Fibroblast of skin of left quadriceps (primary cell): ENCODE measurements at places on chromosomes 7 and 10.

GRCh38 chr10:86691333-86692022, 23.2 kb downstream of the LDB3 start:
- DNase-seq, result no peak

- no peak for DNase-seq
Measured at GRCh38 chr10:122050311-122050710, 61.3 kb downstream of the TACC2 start.

- no peak for DNase-seq
Measured at GRCh38 chr10:70035531-70035930, 17.1 kb upstream of the MACROH2A2 start.

DNA sequence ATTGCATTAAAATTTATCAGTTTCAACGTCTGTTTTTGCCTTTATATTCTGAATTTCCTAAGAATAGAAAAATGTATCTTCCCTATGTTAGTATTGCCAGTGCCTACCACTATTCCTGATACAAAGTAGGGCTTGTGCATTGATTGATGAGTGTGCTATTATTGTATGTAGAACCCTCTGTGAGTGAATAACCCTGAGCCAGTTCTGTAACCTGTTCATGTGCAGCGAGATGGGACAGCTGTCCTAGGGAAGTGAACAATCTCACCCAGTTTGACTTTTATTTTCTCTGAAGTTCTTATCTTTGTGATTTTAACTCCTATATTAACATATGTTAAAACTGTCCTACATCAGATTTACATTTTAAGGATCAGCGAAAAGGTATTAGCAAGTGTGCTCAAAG, 178.4 kb upstream of the ADO start:
- DNase-seq, result no peak

- DNase-seq, result no peak
Measured at GRCh38 chr7:39847227-39847626, 102.8 kb upstream of the CDK13 start.

DNA sequence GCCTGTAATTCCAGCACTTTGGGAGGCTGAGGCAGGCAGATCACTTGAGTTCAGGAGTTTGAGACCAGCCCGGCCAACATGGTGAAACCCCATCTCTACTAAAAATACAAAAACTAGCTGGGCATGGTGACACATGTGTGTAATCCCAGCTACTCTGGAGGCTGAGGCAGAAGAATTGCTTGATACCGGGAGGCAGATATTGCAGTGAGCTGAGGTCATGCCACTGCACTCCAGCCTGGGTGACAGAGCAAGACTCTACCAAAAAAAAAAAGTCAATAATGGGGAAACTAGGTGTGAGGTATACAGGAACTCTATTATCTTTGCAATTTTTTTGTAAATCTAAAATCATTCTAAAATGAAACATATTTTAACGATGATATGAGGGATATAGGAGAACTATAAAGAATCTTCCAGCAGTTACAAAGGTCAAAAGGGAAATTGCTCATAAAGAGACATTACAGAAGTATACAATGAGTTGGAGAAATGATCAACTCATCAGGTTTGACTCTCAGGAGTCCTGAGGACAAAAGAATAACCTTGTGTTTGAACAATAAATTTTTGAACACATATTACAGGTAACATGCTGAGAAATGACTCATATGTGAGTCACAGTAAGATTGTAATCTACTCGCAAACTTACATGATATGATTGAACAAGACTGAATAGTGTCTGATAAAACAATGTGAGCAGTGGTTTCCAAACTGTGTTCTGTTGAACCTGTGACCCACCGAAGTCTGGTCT, 272.6 kb downstream of the FGFR2 start:
- DNase-seq, result no peak
